Hippocampal formation (tissue), 2 donors: ENCODE measurements at places on chromosomes 3 and 15.

DNA sequence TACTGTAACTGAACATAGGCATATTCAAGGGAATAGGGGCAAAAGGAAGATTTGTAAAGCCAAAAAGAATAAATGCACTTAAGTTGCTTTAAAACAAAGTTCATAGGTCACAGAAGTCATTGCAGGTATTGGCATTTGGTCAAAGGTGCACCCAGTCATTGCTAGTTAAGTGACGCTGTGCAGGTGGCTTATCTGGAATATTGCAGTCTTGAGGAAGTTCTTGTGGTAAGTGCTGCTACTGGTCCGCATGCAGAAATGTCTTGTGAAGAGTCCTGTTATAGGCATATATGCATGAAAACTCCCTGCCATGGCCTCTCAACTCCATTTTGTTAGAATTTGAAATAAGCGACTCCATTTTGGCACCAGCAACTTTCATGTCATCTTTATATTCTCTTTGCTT, 293.1 kb downstream of the GBE1 start:
- DNase-seq: no peak

DNA sequence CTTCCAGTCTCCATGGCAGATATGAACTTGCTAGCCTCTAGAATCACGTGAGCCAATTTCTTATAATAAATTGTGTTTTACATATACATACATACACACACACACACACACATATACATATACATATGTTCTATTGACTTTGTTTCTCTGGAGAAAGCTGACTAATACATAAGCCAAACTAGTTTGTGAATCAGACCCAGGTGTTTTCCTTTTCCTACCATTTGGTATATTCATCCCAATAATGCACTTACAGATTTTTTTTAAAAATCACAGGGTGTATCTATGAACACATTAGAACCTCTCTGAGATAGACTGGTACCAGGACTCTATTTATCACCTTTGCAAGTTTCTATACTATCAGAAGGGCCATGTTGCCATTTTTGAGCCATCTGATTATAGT, 122.9 kb upstream of the KCNH8 start:
- no peak for DNase-seq

- DNase-seq: no peak
These were observed 10.0 kb downstream of the ATP13A3 start for GRCh38 chr3:194476784-194477183.

GRCh38 chr3:70646635-70647034, 334.2 kb upstream of the MDFIC2 start:
- no peak for DNase-seq

DNA sequence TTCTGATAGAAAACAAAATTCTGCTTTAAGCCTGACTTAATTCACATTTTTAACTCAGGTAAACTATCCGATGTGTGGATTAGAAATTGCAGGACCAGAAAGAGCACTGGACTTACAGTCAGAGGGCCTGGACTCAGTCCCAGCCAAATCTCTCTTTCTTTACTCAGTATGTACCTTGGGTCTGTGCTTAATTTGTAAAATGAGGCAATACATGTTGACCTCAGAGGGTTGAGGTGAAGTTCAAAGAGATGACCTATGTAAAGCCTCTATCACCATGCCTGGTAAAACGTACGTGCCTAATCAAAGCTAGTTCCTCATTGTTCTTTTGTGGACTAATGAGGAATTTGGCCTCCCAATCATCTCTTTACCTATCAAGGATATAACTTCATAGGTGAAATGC, 1.9 kb upstream of the BCL2A1 start:
- DNase-seq: no peak

GRCh38 chr3:1969281-1969680, 129.4 kb upstream of the CNTN4 start:
- no peak for DNase-seq

GRCh38 chr3:146814601-146815315, 209.6 kb upstream of the PLSCR5 start:
- DNase-seq: no peak

GRCh38 chr15:42080919-42081830, 13.2 kb downstream of the PLA2G4D start:
- no peak for DNase-seq

GRCh38 chr15:94233441-94233840, 2.1 kb downstream of the MCTP2 start:
- DNase-seq: no peak

DNA sequence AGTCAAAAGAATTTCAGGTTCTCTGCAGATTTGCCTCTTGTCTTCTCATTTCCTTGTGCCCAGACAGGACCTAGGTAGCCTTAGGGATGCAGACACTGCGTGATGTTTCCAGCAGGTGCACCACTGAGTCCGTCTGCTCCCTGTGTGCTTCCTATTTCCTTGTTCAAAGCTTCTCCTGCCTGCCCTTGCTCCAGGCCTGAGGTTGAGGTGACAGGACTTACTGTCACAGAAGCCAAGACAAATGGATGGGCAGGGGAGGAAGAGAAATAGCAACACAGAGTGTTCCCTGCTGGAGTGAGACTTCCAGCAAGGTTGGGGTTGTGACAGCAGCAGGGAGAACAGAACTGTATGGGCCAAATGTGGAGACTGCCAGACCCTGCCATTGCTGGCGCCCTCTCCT, 199.4 kb downstream of the MYRIP start:
- DNase-seq: no peak

DNA sequence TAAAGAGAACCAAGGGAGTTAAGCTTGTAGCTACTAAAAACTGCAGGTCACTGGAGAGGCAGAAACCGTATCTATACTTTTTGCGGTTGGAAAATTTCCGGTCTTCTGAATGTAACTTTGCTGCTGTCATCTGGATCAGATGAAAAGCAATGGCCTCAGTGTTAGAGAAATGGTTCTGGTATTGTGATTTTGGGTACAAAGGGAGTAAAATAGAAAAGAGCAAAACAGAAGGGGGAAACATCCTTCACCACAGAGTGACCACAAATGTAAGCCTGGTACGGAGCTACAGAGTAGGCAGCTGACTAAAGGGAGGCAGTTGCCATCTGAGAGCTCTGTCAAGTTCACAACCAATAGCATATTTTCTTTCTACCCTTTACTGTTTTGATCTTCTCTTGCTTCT, 5.6 kb downstream of the CD96 start:
- no peak for DNase-seq

DNA sequence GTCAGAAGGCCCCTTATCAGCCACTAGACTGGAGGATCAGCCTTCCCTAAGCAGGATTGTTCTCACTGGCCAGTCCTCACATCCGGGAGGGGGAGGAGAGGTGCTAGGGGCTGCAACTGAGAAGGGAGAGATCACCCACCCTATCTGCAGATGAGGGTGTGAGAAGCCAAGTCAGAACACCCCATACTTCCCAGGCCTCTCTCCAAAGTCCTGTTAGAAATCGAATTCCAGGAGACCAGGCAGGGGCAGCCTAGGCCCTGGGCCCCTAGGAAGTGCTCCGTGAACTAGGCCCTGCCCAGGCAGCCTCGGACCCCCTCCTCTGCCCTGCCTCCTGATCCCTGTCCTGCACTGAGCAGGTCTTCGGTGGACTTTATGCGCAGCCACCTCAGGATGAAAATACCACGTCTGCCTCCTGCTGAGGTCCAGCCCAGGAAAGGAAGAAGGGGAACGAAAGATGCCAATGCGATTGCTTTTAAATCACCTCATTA, 933 bp downstream of the DZIP1L start:
- no peak for DNase-seq

GRCh38 chr3:38397320-38397719, 50.7 kb downstream of the XYLB start:
- no peak for DNase-seq

GRCh38 chr3:133206921-133207320, 168.7 kb downstream of the TMEM108 start:
- DNase-seq: no peak

- DNase-seq: no peak
These were observed 43.1 kb upstream of the NMD3 start for GRCh38 chr3:161177991-161178390.

- DNase-seq: no peak
These were observed 224.8 kb upstream of the HES1 start for GRCh38 chr3:193910886-193911738.

DNA sequence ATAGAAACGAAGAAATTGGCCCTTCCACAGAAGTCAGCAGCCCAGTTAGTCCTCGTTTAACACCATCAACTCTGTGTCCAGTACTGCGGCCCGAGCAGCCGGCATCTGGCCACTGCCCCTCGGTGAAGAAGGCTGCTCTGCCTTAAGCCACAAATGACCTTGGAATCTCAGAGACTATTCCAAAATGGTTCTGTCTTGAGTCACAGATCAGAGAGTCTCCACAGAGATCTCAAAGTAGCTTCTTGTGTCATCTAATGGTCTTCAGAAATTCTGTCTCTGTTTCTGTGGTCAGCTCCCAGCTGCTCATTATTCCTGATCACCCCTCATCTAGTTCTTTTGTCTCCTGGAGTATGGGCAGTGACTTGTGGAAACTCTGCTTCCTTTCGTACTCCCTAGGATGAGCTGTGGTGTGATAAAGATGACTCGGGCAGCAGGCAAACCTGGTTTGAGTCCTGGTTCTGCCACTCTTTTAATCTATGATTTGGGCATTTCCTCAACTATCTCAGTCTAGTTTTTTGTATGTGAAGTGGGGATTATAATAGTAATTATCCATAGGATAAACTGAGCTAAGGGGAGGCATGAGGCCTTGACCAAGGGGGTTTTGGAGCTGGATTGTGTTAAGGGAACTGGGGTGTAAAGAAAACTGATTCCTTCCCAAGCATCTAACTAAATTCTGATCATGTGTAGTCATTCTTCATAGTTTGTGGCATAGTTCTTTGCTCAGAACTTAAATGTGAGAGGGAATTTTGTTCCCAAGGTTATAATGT, 22.6 kb downstream of the CRTC3 start:
- no peak for DNase-seq

- DNase-seq: no peak
These were observed 133.6 kb upstream of the ICE2 start for GRCh38 chr15:60612400-60613048.

GRCh38 chr3:26703519-26703918, 80.9 kb downstream of the LRRC3B start:
- DNase-seq: no peak

- DNase-seq: no peak
These were observed 43.3 kb downstream of the ADPGK start for GRCh38 chr15:72740219-72740618.

DNA sequence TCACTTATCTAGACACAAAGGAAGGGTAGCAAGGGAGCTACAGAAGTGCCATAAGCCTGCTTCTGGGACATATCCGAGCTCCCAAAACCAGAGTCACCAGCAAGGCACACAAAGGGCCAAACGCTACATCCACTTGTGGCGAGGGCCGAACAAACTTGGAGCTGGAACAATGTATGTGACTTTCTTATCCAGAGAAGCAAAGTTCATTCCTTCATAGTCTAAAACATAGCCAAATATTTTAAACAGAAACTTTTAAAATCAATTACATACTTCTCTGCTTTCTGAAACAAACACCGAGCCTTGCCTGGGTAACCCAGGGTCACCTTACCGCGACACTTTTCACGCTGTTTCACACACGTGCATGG, 15.9 kb downstream of the ZXDC start:
- no peak for DNase-seq

DNA sequence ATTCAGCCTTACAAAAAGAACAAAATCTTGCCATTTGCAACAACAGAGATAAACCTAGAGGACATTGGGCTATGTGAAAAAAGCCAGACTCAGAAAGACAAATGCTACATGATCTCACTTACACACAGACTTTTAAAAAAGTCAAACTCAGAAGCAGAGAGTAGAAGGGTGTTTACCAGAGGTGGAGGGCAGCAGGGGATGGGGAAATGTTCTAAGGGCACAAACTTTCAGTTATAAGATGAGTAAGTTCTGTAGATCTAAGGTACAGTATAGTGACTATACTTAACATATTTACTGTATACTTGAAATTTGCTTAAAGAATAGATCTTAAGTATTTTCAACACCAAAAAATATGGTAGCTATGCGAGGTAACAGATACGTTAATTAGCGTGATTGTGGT, 3.0 kb downstream of the MYEF2 start:
- DNase-seq: no peak

- DNase-seq: no peak
These were observed 9.6 kb upstream of the CLDN16 start for GRCh38 chr3:190378240-190378891.

GRCh38 chr3:56754741-56755417, 46.9 kb downstream of the ARHGEF3 start:
- DNase-seq: no peak

DNA sequence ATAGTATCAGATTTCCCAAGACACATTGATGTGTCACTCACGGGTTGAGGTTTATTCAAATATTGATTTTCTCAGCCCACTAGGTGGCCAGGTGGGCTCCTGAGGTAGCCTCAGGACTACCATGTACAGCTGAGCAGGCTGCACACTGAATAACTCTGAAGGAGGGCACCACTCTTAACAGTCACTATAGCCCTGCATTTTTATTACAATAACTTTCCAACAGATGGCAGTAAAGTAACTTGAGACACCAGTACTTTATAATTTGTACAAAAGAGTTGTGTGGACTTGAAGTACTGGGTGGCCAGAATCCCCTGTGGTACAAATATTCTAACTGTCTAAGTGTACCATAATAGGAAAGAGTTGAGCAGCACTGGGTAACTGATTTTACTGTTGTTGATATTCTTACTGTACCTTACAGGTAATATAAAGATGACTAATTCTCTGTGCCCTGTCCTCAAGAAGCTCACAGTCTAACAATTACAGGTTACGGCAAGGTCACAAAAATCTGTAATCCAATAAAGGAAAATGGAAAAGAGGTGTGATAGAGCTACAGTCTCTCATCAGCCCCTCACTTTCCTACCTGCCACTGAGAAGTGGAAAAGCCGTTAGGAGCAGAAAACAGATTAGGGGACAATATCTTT, 76.0 kb downstream of the ETFA start:
- DNase-seq: peak; percentile 7

DNA sequence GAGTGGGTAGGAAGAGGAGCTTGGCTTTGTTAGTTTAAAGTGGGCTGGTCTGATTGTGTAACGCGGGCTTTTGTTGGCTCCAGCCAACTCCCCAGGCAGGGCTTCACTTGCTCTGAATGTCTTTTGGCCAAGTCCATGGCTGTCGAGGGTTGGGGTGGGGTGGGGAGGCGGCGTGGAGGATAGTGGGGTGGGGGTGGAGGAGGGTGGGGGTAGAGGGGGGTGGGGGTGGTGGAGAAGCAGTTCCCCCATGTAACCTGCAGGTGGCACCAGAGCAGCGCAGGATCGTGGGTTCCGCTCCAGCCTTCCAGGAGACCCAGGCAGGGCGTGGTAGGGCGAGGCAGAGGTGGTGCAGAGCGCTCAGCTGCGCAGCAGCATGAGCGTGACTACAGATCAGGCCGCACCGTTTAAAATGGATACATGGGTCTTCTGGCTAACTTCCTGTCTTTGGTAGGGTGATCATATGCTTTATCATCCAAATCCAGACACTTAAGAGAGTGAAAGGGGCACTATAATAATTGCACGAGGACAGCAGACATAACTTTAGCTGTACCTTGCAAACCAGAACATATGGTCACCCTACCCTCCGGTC, 28.3 kb downstream of the GOLGA6A start:
- DNase-seq: peak; percentile 42

- no peak for DNase-seq
These were observed 32.9 kb downstream of the B3GALNT1 start for GRCh38 chr3:161072211-161072621.

- DNase-seq: no peak
These were observed 6.0 kb downstream of the SPATA16 start for GRCh38 chr3:173135059-173135458.
